Thyroid gland (tissue), 4 donors: ENCODE measurements at places on chromosomes 2 and 18. TPM values are rescaled to one million over a fixed set of nuclear protein-coding genes. Genes with fewer than 3 reads are reported as not detected.

The DLX2 gene
- 0.25 TPM for total RNA-seq

DNA sequence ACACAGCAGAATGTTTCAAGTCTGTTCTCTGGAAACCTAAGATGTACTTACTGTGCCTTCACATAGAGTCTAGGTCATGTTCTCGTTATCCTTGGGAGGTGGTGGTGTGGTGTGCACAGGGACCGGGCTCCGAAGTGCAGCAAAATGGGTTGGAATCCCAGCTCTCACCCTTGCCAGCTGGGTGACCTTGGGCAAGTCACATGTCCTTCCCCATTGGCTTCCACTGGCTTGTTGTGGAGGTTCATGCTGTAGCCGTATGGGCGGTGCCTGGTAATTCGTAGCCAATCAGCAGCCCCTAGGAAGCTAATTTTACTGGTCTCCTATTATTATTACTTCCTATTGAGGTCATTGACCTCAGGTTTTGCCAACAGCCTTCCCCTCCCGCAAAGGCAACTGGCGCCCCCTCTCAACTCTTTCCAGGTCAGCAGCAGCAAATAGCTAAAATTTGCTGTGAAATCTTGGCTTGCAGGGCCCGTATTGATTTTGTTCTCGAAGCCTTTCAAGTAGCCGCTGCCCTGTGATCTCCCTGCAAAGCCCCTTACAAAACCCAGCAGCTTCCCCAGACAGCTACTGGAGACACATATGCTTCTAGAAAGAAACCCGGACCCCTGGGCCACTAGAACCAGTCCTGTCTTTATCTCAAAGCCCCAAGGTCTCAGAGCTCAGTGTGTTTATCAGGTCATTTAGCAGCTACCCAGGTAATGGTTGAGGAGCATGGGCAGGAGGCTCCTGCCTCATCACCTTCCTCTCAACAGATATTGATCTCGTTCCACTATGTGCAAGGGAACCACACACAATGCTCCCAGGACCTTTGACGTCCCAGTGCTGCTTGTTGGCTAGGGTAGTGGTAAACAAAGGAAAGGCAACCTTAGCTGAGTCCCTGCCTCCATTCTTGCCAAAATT, 66.5 kb upstream of the SLC1A4 start:
- no peak for DNase-seq

DNA sequence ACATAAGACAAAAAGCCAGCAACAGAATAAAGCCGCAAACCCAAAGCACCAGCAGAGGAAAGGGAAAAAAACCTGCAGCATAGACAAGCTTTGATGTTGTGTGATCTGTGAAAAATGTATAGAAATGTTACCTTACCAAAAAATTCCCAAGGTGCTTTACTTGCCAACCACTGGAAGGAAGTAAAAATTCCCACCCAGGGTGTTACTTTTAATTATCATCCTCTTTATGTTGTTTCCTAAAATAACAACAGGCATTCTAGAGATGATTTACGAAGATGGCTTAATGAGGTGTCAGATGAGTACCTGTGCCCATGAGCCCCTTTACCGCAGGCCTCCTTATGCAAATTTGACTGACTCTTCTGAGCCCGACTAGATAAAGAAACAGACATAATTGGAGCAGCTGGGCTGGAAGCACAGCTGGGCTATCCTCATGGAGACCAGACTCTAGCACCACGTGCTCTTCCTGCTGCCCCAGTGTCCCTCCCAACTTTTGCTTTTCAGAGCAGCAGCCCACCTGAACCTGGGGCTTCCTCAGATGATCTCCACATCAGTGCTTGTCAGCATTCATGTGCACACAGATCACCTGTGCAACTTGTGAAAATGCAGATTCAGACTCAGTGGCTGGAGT, 41.5 kb downstream of the SRSF7 start:
- DNase-seq: no peak

The SDC1 gene
- 28.0 TPM for total RNA-seq

DNA sequence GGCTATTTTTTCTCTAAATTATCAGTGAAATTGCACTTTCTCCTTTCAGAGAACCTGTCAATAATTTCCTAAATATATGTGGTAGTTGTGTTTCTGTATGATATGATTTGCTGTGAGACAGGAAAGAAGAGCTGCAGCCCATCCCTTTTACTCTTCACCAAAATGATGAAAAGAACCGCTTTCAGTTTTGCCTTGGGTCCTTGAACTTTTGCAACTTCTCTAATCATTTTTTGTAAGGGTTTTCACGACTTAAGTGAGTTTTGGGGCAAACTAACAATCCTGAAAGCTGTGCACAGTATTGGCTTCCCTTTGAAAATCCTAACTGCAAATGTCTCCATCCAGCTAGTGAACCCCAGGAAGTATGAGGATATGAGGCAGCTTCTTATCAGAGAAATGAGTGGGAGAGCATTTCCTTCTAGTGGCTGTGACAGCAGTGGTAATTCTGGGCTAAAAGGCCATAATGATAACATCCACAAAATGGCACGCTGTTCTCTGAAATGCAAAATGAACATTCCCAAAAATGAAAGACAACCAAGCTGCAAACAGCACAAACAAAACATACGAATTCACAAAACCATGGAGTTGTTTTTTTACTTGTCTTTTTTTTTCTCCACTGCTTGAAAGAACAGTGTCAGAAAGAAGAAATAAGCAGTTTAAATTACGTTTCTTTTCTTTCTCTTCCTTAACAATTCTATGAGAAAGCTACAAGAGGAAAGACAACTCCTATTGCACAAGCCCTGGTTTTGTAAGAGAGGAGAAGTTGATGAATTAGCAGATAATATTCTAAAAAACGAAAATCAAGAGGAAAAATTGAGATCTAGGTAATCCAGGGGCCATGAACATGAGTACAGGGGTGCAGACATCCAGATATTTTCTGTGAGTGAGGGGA, 1291.6 kb upstream of the ZEB2 start:
- DNase-seq: no peak

- no peak for DNase-seq
Measured at GRCh38 chr18:79193826-79194225, 124.6 kb downstream of the ATP9B start.

DNA sequence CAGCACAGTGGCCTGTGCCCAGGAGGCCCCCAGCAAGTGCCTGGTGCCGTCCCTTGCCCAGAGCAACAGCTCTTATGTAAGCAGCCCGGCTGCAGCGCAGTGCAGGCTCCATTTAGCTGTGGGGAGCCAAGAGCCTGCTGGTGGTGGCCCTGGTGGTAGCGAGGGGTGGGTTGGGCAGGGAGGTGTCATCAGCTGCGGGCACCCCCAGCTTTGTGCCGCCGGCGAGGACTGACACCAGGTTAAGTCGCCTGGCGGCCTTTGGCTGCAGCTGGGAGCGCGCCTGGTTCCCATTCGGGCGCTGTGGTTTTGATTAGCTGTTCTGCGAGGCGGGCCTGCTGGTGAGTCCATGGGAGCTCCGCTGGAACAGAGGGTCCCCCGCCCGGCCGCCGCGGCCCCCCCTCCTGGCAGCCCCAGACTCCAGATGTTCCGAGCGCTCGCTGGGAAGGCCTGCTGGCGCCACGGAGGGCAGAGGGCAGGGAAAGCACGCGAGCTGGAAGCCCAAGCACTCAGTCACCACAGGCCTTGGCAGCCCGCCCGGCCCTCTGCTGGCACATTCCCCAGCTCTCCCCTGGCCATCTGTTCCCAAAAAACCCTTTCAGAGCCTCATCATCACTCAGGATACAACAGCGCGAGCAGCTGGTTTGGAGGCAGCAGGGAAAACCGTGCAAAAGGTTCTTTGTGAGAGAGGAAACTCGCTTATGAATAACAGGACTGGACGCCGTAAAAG, 18.4 kb downstream of the ATOH8 start:
- peak; percentile 99 for DNase-seq

The EVA1A gene
- 19.8 TPM for total RNA-seq

GRCh38 chr2:80016171-80016570, 288.4 kb downstream of the LRRTM1 start:
- no peak for DNase-seq

- no peak for DNase-seq
Measured at GRCh38 chr2:113806217-113806913, 49.9 kb upstream of the SLC35F5 start.
